ENCODE measurements at places on chromosomes 13 and 19.

DNA sequence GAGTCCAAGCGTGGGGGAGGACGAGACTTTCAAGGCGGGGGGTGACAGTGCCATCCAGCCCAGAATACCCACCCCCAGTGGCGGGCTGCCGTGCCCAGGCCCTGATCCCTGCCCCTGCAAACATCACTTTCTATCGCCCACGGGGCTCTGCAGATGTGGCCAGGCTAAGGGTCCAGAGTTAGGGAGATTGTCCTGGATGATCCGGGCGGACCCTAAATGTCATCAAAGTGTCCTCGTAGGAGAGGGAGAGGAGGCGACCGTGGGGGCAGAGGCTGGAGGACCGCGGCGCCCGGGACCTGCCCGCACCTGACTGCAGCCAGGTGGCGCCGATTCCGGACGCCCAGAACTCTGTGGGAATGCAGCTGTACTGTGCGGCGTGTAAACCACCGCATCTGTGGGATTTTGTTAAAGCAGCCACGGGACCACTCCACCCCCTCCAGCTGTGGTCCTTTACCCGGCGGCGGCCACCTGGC, 32.4 kb downstream of the GJA3 start:
- no peak for DNase-seq

DNA sequence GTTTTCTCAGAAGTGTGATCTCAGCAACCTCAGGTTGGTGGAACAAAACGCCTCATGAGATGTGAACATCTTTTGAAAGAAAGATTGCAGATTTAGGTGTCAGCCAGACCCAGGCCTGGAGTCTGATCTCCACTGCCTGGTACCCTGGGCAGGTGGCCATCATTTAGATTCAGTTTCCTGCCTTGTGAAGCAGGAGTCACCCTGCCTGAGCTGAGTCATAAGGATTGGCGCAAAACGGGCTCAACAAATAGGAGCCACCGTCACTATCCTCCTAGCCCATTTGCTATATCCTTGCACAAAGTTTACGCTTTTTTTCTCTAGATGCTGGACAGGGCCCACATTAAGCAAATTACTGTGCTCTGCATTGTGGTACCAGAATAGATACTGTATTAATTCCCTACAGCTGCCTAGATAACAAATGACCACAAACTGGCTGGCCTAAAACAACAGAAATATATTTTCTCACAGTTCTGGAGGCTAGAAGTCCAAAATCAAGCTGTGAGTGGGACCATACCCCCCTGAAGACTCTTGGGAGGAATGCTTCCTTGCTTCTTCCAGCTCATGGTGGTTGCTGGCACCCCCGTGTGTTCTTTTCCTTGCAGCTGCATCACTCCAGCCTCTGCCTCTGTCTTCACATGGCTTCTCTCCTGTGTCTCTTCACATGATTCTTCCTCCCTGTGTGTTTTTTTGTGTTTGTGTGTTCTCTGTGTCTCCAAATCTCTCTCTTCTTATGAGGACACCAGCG, 38.2 kb downstream of the TNFSF11 start:
- DNase-seq = no peak

DNA sequence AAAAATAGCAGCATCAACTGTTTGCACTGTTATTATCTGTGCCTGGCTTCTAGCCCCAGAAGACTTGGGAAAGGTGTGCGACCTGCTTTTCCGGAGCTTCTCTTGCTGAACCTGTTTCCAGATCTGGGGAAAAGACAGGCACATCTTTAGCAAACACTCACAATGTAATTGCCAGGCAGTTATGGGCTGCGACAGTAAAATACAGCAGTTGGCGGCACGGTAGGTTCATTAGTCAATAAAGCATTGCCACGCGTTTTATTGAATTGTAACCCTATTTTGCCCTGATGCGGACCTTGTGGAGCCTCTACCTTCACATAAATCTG, 223.7 kb upstream of the TSHZ3 start:
- no peak for DNase-seq

- no peak for DNase-seq
Measured at GRCh38 chr13:114227528-114227927, 7.2 kb upstream of the CDC16 start.

DNA sequence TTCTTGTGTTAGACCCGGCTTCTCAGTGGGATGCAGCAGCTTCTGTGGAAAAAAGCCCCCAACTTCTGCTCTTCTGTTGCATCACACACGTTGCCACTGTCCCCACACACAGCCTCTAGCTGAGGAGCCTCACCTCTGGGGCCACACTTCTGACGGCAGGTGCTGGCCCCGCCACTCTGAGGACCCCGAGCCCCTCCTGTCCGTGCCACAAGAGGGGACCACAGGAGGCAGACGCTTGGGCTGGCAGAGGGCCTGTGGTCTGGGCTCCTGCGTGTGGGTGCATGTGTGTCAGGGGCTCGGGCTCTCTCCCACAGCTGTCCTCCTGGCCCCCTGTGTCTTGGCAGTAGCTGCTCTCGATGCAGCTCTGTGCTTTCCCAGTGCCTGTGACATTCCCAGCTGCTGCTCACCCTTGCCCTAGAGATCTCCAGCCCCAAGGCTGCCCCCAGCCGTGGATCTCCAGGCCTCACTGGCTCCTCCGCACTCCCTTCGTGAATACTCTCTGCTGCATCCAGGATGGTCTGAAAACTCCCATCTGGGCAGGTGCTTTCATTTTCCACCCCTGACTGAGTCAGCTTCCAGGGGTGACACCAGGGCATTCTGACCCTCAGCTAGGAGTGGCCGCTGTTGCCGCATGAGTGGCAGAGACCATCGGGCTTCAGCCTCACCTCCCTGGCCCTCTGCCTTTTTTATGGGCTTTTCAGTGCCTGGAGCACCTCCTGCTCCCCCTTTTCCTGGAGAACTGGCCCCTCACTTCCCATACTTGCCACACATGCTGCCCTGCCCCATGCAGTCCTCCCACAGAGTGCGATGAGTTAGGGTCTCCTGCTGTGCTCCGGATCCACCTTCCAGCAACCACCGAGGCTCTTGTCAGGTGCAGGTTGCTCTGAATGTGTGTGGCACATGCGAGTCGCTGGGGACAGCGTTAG, 13.7 kb downstream of the MAU2 start:
- no peak for DNase-seq

- peak; percentile 72 for DNase-seq
Measured at GRCh38 chr19:7337380-7338194, 11.2 kb upstream of the ARHGEF18 start.

GRCh38 chr19:38245826-38246498, 10.2 kb downstream of the PPP1R14A start:
- no peak for DNase-seq

DNA sequence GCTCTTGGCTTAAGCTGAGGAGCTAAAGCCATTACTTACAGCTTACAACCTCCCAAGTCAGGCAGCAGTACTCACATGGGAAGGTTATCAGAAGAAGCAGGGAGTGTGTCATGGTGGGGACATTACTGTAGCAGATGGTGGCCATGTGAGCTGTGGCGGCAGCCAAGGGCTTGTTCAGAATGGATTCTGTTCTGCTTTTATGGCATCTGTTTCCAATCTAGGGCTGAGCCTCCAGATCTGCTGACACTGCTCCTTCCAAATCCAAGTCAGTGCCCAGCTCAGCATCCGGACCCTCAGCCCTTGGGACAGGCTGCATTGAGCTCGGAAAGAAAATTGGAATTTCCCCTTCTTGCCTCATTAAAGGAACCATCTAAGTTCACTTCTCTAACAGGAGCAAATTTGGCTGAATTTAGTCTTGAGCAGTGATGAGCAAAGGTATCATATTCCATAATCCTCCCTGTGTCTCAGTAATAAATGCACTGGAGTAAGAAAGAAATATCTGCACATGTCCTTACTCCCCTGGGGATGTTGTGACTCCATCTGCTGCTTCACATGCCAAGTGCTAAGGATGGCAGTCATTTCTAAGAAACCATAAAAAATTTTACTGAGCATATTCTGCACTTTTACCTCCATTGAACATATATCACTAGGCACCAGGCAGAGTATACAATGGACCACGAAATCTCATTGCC, 73.9 kb downstream of the KCTD12 start:
- DNase-seq = no peak

- DNase-seq = peak; percentile 58
Measured at GRCh38 chr13:32791545-32792172, 205.4 kb downstream of the PDS5B start.

DNA sequence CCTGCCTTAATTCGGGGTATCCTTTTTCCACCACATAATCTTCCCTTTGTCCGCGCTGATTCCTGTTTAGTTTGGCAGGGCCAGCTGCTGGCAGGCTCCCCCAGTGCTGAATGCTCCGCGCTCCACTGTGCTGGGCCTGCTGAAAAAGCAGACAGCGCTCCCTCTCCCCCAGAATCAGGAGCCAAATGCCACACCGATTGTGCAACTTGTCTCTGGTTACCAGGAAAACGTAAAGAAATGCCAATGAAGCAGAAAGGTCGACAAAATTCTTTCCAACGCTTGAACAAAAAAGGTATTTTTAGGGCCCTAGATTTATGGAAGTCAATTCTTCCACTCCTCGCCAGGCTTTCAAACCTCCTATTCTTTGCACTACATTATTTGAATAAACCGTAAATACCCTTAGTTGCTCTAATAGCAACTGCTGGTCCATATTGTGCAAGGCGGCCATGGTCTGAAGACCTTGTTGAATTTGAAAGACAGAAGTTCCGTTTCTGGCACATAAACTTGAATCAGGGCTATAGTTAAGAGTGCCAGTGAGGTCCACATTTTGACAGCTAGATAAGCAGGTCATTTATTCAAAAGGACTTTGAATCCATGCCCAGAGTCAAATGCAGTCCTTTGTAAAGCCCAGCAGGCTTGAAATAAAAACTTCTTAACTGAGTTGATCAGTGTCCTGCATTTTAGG, 206.7 kb upstream of the RFC3 start:
- no peak for DNase-seq
